NB4 (cell line): ENCODE measurements at places on chromosomes 3 and 15.

DNA sequence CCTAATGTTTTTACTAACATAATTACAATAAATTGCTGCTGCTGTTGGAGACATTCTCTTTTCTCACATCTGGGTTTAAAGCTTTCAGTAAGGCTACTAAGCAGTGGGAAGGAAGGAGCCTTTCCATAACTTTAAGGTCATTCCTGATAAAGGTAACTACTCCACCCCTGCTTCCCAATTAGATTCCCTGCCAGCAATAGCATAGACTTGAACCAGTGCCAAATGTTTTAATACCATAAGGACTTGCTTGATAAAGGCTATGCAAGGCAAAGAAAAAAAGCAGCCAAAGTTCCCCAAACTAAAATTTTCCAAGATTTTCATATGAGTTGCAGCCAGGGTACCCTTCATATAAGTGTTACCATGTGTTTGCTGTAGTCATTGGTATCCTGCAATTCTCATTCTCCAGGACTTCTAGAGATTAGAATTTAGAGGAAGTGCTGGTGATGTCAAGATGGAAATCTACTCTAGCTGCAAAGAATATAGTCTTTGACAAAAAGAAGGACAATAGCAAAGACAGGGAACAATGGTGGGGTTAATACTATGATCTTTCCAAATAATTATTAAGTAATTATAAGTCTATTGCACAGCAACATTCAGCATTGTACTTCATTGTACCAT, 106.1 kb downstream of the FILIP1L start:
- no peak for DNase-seq

GRCh38 chr15:48336940-48337339, 5.7 kb downstream of the DUT start:
- peak; percentile 36 for DNase-seq

DNA sequence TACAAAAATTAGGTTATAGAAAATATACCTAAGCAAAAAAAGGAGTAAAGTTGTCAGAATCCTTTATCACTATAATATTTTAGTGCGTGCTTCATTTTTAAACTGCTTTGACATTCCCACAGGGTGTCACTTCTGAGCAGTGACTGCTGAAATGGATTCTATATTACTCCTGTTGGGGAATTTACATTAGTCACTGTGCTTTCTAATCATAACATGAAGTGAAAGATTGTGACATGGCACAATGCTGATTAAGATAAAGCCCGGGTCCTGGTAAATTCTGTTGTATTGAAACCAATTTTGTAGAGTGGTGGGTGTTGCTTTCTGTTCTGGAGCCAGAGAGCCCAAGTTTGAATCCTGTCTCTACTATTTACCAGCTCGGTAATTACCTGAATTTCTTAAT, 36.4 kb upstream of the EHHADH start:
- DNase-seq, result no peak

- no peak for DNase-seq
Observed at GRCh38 chr15:84829428-84829827, 12.3 kb downstream of the ALPK3 start.

GRCh38 chr15:79208179-79208578, 74.3 kb upstream of the ANKRD34C start:
- DNase-seq, result peak; percentile 17

DNA sequence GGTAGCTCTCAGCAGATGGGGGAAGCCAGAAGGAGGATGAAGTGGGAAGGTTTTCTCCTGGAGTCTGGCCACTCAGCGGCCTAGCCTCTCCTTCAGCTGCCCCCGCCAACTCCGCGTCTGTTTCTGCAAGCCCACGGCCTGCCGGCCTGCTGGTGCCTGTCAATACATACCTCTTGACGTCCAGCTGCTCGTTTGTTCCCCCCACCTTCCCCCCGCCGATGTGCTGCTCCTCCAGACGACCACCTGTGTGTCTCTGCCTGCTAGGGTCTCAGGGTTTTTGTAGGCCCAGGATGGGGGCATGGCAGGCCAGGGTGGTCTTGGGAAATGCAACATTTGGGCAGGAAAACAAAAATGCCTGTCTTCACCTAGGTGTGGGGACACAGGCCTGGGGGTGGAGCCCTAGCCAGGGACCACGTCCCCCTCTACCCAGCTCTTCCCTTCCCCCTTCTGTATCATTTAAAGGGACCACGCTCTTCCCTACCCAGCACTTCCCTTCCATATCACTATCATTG, 137.8 kb downstream of the ALCAM start:
- no peak for DNase-seq

- DNase-seq, result no peak
Observed at GRCh38 chr15:27570746-27571145, 528.4 kb downstream of the OCA2 start.

DNA sequence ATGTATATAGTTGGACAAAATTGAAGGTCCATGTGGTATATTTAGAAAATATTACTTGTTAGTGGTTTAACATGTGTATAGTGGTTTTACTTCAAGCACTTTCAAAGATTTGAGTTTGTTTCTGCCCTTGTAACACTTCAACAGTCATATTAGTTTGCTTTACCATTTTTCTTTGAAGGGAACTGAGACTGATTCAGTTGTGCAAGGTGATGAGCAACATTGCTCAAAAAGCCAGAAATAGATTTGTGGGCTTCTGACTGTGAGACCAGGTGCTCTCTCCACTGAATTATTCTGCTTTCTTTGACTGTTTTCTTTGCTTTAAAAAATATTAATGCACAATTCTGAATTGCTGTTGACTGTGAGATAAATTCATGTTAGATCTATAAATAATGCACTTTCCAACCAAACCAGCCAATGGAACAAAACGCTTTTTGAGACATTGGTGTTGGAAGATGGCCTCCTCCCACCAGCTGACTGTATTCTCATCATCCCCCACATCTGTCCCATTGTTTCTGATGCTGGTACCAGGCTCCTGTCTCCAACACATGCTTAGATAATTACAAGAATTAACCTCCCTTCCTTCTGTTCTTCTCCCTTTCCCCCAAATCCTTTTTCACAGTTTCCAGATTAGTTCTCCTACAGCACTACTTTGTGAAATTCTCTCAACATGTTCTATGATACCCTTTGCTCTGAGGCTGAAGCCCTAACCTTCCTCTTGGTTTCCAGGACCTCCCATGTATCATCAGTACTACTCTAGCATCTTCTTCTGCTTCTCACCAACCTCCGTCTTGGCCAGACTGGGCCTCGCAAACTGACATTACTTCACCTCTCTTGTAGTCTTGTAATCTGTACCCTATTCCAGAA, 27.9 kb downstream of the PLCL2 start:
- no peak for DNase-seq

DNA sequence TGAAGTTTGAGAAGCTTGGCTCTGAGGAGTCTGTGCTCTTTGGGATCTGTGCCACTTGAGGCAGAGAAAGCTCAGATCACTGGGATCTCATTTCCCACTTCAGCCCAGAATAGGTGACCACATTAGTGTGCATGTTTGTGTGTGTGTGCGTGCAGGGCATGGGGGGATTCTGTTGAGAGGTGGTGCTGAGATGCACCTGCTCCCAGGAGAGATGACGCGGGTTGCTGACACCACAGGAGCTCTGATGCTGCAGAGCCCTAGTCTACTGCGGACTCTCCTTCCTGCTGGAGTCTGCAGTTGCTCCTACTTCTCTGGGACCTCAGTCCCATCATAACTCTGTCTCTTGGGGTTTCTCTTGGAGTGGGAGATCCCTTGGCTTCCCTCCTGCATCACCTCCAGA, 14.7 kb upstream of the CTXND1 start:
- DNase-seq, result no peak

- no peak for DNase-seq
Observed at GRCh38 chr3:157103860-157104259, 56.1 kb downstream of the CCNL1 start.

DNA sequence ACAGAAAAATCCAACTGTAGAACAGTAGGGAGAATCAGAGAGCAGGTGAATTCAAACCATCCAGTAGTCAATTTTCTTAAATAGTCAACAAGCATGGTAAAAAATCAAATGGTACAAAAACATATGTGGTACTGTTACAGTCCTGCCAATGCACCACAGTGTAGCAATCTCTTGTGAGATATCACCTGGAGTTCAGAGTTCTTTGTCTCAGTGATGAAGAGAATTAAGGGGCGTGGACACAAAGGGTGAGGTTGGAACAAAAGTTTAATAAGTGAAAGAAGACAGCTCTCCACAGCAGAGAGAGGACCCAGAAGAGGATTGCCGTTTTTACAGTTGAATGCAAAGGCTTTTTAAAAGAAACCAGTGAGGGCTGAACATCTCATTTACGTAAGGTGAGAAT, 113.2 kb downstream of the NEO1 start:
- DNase-seq, result no peak

DNA sequence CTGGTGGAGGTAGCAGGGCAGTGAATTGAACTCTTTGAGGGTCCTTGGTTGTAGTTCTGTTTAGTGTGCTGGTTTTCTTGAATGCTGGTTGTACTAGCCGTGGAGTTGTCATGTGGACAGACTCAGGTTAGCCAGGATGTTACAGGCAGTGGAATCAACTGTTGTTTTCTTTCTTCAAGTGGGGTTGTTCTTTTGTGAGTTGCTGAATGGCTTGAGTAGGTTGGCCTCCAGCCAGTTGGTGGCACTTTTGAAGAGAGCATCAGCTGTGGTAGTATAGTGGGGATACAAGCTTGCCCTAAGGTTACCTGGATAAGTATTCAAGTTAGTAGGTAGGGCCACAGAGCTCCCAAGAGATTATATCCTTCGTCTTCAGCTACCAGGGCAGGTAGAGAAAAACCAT, 31.8 kb upstream of the RARB start:
- no peak for DNase-seq

GRCh38 chr3:175890066-175890465, 1030.9 kb downstream of the NAALADL2 start:
- DNase-seq, result no peak

DNA sequence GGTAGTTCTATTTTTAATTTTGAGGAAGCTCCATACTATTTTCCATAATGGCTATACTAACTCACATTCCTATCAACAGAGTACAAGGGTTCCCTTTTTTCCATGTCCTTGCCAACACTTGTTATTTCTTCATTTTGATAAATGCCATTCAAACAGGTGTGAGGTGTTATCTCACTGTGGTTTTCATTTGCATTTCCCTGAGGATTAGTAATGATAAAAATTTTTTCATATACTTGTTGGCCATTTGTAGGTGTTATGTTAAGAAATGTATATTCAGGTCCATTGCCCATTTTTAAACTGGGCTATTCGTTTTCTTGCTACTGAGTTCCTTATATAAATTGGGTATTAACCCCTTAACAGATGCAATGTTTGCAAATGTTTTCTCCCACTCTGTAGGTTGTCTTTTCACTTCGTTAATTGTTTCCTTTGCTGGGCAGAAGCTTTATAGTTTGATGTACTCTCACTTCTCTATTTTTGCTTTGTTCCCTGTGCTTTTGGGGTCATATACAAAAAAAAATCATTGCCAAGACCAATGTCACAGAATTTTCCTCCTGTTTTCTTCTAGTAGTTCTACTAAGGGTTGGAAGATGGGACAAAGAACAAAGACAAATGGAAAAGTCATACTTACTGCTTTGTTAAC, 11.0 kb upstream of the VPS39 start:
- DNase-seq, result no peak

DNA sequence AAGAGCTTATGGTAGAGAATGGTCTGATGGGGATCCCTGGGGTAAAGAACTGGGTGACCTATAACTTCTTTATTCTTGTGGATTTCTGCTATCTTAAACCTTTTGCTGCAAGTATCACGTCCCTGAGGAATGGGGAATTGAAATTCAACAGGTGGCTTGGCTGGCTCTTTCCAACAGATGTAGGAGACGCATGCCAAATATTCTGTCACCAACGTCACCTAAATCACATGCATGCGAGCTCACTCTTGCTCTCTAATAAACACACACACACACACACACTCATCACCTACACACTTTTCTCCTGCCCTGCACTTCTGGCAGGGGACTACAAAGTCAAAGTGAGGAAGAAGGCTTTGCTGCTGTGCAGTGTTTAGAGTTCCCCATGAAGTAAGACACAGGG, 145.8 kb upstream of the NECTIN3 start:
- DNase-seq, result no peak

GRCh38 chr3:138332472-138333073, 2.9 kb upstream of the NME9 start:
- peak; percentile 58 for DNase-seq

DNA sequence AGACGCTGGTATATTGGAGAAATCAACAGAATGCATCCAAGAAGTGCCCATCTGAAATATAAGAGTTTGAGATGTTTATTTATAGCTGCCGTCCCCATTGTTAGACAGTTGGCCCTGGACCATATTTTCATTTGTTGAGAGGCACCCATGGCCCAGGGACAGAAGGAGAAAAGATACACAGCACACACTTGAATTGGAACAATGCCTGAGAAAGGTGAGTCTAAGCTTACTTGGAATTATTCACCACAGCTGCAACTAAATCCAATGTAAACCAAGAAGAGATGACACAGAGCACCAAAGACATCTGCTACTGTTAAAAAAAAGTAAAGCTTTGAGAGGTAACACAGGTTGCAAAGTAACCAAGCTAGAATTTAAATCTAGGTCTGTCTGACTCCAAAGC, 525.5 kb upstream of the NAALADL2 start:
- DNase-seq, result no peak

- peak; percentile 77 for DNase-seq
Observed at GRCh38 chr15:64092864-64093626, 593 bp downstream of the CIAO2A start.

- DNase-seq, result no peak
Observed at GRCh38 chr3:129599073-129599472, 7.4 kb downstream of the PLXND1 start.

GRCh38 chr15:45144775-45145174, 15.0 kb downstream of the DUOX1 start:
- no peak for DNase-seq

DNA sequence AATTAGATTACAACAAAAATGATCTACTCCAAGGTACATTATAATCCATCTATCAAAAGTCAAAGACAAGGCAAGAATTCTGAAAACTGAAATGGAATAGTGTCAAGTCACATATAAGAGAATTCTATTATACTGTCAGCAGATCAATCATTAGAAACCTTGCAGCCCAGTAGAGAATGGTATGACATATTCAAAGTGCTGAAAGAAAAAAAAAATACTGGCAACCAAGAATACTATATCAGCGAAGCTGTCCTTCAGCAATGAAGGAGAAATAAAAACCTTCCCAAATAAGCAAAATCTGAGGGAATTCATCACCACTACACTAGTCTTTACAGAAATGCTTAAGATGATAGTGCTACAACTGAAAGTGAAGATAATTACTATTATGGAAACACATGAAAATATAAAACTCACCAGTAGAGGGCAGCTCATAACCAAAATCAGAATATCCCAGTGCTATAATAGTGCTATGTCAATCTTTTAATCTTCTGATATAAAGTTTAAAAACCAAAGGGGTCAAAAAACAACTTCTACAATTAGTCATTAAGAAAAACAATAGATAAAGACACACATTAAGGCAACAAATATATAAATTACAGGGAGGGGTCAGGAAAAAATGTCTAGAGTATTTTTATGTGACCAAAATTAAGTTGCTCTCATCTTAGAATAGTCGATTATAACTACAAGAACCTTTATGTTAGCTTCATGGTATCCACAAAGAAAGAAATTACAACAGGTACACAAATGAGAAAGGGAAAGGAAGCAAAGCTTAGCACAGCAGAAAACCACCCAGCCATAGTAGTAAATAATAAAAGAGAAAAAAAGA, 190.7 kb upstream of the CNTN6 start:
- DNase-seq, result peak; percentile 16

GRCh38 chr15:27410996-27411605, 440.1 kb downstream of the GABRG3 start:
- no peak for DNase-seq
